ENCODE measurements at places on chromosomes 3 and 15.
A peak's percentile ranks its signal among the peaks of the same experiment; 100 is the strongest.

DNA sequence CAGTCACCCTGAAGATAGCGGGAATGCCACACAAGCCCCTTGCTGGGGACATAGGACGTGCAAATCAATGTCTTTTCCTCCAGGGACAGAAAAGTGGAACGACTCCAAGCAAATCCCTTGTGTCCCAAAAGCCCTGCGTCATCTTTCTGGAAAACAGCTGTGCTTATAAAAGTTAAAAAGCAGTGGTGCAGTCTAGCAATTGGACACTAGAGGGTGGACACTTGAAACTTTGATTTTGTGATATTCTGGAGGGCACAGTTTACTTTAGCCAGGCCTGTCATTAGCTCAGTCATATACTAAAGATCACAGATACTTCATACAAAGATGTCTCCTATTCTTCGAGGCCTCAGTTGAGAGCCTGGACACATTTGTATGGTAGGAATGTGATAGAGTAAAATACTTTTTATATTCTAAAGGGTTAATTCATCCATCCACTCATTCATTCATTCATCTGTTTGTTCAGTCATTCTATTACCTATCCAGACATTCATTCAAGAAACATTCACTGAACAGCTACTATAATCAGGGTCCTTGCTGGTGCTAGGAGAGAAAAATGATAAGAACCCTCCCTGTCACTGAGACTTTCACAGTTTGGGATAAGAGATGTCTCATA is 63.8 kb upstream of the ANKRD34C start:
- DNase-seq: no peak

DNA sequence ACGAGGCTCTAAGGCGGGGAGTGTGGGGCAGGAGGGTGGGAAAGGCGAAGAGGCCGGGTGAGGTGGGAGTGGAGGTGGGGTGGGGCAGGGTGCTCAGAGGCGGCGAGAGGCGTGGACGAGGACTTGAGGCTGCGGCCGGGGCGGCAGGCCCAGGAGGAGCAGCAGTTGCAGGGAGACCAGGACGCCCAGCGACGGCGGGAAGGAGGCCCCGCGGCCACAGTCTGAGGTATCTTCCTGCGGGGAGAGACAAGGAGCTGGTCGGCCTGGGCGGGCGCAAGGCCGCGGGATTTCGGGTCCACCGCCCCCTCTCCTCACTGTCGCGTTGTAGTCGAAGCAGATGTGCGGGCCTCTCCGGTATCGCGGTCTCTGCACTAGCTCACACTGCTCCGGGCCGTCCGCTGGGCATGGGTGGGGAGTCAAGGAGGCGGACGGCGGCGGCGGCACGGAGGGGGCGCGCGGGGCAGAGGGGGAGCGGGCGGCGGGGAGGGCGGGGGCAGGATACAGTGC is 5.3 kb upstream of the TMEM115 start:
- no peak for DNase-seq

DNA sequence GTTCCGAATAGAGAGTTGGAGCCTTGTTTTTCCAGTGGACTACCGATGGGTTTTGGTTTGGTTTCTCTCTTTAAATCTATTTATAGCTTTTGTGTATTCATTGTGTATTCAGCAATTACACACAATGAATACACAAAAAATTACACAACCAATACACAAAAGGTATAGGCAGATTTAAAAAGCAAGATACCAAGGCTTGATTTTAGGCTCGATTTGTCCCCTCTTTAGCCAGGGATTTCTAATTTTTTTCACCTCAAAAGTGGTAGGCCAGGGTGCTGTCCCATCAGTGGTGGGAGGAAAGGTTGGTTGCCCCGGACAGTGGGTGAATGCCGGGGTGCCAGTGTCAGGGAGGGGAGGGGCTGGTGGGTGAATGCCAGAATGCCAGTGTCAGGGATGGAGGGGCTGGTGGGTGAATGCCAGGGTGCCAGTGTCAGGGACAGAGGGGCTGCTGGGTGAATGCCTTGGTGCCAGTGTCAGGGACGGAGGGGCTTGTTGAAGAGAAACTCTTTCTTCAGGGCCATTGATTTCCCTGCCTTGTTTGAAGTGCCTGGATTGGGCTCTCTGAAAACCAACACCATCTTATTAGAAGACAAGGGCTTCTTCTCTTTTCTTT is 186.2 kb downstream of the GOLGA6L6 start:
- DNase-seq: no peak

DNA sequence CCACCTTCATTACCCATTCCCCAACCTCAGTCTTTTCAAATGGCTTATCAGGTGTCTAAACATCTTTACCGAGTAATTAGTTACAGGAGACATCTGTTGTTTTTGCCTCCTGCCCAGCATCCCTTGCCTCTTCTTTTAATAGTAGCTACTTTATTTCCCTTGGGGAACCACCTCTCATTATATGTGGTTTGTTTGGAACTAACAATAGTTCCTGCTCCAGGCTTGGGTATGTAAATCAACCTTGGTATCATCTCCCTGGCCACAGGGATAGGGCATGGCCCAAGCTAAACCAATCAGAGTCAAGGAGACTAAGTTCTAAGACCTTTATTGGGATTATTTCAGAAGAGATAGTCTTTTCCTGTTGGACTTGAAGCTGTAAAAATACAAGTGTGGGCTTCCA is 76.6 kb downstream of the ETV5 start:
- no peak for DNase-seq

GRCh38 chr3:98739266-98739665 is 23.9 kb upstream of the ST3GAL6 start:
- DNase-seq: no peak

DNA sequence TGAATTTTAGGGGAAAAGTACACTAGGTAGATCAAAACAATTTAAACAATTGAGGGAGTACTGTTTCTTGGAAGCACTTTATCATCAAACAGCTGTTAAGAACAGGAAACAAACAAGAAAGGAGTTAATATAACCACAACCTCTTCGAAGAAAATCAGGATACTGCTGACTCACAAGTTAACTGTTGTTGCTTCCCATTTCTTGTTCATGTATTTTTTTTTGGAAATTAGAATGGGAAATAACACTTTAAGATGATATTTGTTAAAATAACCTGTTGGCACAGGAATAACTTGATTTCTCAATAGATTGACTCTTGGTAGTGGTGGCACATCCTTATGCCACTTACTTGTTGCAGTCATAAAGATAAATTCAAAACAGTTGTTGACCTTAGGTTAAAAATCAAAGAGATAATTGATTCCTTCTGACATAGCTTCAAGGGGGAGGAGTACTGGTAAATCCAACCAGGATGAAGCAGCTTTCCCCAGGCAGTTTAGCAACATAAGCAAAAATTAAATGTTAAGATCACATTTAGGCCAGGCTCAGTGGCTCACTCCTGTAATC is 3.3 kb downstream of the BNIP2 start:
- no peak for DNase-seq

DNA sequence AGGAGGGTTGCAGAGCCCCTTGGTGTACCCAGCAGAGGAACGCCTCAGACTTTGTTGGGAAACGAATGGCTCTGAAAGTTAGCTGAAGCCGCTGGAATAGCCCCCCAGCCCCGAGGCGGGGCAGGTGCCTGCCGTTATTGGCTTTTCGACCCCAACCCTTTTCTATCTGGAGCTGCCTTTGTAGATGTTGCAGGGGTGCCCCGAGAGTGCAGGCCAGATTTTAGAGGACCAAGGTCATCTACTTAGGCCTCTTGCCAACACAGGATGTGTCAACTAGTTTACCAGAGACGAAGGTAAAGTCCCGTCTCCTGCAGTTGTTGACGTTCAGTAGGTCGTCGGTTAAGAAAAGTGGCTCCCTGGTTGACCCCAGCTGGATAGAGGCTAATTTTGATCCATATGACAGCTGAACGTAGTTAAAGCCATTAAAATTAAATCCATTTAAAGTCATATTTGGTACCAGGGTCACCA is 579 bp upstream of the UBE3A start:
- no peak for DNase-seq

GRCh38 chr3:29153811-29154210 is 127.1 kb upstream of the RBMS3 start:
- peak; percentile 1 for DNase-seq

DNA sequence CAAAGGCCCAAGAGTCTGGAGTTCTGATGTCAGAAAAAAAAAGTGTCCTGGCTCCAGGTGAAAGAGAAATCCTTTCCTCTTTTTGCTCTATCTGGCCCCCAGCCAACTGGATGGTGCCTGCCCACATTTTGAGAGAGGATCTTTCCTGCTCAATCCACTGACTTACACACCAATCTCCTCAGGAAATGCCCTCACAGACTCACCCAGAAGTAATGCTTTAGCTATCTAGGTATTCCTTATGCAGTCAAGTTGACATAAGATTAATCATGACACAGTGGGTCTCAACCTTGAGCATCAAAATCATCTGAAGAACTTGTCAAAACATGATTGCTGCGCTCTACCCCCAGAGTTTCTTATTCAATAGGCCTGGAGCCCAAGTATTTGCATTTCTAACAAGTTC is 31.2 kb downstream of the STRIT1 start:
- DNase-seq: no peak

GRCh38 chr3:58021962-58022361 is 13.7 kb downstream of the FLNB start:
- DNase-seq: no peak

DNA sequence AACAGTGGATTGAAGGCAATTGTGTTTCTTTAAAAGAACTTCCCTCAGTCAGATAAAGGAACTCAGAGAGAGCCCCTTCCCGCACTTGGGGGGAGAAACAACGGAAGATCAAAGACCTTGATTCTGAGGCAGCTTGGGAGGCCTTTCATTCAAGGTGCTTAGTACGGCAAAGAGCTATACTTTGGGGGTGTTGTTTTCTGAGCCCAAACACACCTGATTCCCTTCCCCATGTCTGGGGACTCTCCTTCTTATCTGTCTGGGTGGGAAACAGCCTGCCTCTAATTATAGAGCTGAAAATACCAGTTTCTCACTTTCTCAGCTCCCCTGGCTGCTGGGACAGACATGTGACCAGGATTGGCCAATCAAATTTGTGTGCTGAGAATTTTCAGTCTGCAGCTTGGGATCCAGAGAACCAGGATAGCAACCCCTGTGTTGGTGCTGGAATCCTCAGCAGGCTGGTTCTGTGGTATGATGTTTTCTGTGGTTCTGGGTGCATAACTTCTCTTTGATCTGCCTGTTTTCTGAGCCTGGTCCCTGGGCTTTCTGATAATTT is 19.4 kb upstream of the IQCF6 start:
- no peak for DNase-seq

GRCh38 chr3:183281126-183281797 is 28.2 kb downstream of the B3GNT5 start:
- no peak for DNase-seq

GRCh38 chr15:69128667-69129311 is 31.6 kb upstream of the GLCE start:
- no peak for DNase-seq

DNA sequence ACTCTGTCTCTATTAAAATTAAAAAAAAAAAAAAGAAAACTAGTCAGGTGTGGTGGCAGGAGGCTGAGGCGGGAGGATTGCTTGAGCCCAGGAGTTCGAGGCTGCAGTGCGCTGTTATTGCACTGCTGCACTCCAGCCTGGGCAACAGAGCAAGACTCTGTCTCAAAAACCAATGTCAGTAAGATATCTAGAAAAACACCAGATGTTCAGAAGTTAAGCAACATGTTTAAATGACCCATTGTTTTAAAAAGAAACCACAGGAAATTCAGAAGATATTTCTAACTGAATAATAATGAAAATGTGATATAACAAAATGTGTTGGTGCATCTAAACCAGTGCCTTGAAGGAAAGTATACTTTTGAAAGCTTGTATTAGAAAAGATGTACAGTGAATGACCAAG is 203.4 kb upstream of the CGNL1 start:
- DNase-seq: no peak

DNA sequence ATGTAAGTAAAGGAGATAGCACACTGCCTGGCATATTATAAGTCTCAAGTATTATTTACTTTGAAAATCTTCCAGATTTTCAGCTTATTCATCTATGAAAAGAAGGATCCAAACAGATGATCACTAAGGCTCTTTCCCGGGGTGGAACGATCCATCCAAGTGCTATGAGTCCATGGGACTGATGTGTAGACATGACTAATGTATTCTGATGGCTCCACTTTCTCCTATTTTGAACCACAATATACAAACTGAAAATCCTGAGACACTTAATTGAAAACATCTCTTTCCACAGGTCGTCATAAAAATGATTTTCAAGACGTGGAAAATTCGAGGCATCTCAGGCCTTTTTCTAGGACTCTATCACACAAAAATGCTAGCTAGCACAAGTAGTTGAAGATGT is 33.4 kb upstream of the CHRM5 start:
- DNase-seq: no peak

- DNase-seq: no peak
Observed at GRCh38 chr3:140185375-140185774, 250.4 kb downstream of the CLSTN2 start.

DNA sequence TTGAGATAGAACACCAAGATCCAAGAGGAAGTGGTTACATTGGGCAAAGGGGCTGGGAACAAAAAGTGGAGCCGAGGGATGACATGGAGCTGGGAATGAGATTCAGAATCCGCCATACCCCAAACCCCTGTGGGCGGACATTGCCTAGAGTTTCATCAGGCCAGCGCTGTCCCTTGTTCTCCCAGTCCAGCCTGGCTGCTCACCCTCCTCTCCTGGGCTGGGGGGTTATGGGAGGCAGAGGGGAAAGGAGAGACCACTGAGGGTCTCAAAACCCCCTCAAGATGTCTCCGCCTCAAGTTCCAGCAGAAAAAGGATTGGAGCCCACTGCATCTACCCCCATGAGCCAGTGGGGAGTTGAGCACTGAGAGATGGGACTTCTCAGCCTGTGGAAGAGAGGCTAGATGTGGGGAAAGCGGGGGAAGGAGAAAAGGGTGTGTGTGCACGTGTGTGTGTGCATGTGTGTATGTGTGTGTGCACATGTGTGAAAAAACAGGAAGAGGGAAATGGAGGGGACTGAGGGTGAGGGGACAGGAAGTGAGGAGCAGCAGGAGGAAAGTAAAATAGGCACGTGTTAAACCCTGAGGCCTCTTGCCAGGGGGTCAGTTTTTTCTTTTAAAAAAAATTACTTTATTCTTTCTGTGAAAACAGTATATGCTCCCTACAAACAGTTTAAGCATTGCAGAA is 14.3 kb downstream of the GRM2 start:
- no peak for DNase-seq

- no peak for DNase-seq
Observed at GRCh38 chr3:150483226-150483625, 63.1 kb downstream of the SERP1 start.

DNA sequence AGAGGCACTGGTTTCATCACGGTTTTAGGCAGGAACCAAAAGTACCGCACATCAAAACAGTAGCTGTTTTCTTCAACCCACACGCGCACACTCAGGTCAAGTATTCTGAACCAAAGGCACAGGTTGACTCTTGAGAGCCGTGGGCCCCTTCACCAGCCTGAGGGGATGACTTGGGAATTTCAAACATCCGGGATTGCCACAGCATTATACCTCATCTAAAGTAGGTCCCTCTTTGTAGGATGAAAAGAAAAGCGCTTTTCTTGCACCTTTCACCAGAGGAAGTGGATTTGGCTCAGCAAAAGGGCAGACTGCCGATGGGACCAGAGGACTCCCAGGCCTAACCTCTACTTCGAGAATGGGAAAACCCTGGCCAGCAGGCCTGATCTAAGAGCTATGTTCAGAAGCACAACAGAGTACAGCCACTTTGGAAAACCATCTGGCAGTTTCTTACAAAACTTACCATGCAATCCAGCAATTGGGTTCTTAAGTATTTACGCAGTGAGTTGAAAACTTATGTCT is 88.2 kb upstream of the PROK2 start:
- no peak for DNase-seq

All from CD4-positive, alpha-beta memory T cell (primary cell).